Stimulated activated CD8-positive, alpha-beta memory T cell treated with anti-CD3 and anti-CD28 coated beads, Interleukin-7, amount 100 ng/mL, for 24 hours (primary cell): ENCODE measurements at places on chromosomes 4 and X.

GRCh38 chrX:153019166-153019565 lies 25.2 kb upstream of the PNMA5 start:
- DNase-seq, result no peak

DNA sequence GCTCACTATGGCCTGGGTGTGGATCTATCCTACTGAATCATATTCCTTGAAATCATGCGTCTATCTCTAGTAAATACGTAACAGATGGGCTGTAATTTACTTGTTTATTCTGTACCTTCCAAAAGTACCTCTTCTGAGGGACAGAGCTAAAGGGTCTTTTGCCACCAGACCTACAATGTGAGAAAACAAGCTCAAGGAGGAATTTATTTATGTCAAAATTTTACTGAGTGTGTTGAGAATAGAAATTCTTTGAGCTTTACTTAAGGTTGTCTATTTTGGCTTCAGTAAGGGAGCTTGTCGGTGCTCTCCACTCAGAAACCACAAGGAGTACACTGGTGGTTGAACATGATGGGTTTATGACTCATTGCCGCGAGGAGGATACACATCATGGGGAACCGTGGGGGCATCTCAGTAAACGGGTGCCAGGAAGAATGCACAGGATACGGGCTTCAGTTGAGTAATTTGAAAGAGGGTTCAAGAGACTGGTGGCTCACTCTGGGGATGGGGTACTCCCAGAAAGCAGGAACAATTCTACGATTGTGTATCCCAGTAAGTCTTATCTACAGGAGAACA lies 3.0 kb downstream of the ANK2 start:
- no peak for DNase-seq

DNA sequence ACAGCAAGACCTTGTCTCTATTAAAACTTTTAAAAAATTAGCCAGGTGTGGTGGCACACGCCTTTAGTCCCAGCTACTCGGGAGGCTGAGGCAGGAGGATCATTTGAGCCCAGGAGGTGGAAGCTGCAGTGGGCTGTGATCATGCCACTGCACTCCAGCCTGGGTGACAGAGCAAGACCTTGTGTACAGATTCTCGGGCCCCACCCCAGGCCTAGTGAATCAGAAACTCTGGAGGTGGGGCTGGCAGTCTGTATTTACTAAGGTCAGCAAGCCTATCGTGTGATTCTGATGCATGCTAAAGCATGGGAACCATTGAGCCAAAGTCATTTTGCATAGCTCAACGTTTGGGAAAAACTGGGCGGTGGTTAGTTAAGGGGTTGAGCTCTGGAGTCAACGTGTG lies 3.5 kb downstream of the S100G start:
- DNase-seq, result no peak

- DNase-seq, result no peak
These were observed 42.3 kb upstream of the HMX1 start for GRCh38 chr4:8913858-8914460.

- no peak for DNase-seq
These were observed 71.3 kb downstream of the NBDY start for GRCh38 chrX:56800307-56800706.

DNA sequence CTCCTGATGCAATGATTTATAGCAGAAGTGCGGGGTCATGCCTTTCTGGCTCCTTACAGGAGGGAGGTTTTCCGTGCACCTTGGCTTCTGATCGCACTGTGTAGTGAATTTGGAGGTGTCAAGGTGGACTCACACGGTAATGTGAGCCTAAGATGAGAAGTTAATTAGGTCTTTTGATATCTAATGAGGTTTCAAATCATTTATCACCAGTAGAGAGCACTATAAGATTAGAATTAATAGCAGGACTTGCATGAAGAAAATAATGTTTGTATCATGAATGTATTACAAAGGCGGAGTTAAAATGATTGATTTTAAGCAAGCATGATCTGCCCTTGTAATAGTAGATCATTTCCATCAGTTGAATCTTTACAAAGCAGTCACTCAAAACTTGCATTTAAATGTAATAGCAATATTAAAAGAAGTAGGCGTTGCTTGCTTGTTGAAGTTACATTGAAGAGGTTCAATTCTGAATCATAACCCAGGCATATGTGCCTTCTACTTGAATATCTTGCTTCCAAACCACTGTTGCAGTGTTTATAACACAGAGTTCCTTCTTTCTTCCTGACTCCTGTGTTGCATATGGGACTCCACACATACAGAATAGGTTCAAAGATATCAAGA lies 152.1 kb downstream of the FMR1NB start:
- DNase-seq, result no peak

DNA sequence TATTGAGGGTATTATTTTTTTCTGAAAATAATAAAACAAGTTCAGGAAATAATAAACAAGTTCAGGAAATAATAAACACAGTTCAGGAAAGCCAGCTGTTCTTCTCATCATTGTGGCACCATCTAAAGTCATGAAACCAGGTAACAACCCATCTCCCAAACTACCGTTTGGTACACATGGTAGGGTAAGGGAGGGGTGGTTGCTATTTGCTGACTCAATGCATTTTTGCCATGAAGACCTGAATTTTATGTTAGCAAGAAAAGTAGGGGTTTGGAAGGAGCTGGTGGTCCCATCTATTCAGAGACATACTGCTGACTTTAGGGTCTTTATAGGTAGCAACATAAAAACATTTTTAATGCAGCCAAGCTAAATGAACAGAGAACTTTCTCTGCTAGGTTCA lies 41.0 kb downstream of the LHFPL1 start:
- DNase-seq, result no peak

- no peak for DNase-seq
These were observed 503.0 kb downstream of the PDHA2 start for GRCh38 chr4:96342790-96343455.

- no peak for DNase-seq
These were observed 2.8 kb downstream of the PJA1 start for GRCh38 chrX:69162361-69162865.

DNA sequence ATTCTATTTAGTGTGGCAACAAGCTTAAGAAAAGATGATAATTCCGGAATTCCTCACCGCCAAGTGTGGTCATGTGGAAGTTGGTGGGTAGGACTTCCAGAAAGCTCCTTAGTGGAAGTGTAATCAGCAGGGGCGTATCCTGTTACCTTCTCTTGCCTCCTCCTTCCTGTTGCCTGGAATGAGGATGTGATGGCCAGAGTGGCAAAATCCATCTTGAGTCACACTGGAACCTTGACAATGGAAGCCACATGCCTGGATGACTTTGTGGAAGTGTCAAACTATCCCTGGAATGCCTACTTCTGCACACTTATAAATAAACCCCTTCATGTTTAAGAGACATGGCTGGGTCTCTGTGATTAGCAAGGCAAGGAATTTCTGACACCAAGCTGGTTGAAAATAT lies 191.0 kb downstream of the PRDM5 start:
- no peak for DNase-seq

GRCh38 chrX:21657318-21658151 lies 595 bp downstream of the KLHL34 start:
- no peak for DNase-seq

DNA sequence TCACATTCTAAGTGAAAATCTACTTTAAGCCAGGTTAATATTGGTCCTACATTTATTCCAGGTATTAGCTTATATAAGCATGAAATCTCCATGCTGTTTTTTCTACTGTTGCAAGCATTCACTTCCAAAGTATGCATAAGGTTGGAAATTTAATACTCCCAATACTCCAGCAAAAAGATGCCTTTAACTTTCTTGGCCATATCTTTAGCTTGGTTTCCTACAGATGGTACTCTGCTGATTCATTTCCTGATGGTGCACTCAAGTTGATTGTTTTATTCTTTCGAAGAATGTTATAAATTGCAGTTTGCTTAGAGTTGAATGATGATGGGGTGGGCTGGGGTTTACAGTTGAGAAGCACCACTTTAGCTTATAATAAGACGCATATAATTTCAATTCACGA lies 330.2 kb downstream of the PTTG2 start:
- no peak for DNase-seq

GRCh38 chr4:14650127-14650526 lies 352.2 kb upstream of the CPEB2 start:
- no peak for DNase-seq

- no peak for DNase-seq
These were observed 165.0 kb upstream of the HS3ST1 start for GRCh38 chr4:11593576-11594116.
